ENCODE measurements at places on chromosomes 4 and X.

DNA sequence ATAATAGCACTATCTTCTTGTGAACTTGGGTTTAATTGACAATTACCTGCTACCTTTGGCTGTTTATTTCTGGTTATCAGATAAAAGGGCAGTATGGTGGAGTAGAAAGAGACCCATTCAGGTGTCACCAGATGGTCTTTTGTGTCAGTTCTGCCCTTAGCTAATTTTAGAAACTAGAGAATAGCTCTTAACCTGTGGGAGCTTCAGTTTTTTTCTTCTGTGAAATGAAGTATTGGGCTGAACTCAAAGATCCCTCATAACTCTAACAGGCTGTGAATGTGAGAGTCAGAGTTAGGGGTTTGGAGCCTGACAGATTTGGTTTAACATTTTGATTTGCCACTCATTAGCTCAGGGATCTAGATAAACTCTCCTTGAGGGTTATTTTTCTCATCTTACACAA, 335.2 kb downstream of the PPP1R2C start:
- no peak for DNase-seq

- DNase-seq = no peak
These were observed 177.0 kb upstream of the RASGEF1B start for GRCh38 chr4:81648576-81649275.

GRCh38 chr4:111128327-111128726, 505.4 kb upstream of the PITX2 start:
- no peak for DNase-seq

GRCh38 chrX:29926659-29927058, 288.7 kb upstream of the MAGEB2 start:
- no peak for DNase-seq

DNA sequence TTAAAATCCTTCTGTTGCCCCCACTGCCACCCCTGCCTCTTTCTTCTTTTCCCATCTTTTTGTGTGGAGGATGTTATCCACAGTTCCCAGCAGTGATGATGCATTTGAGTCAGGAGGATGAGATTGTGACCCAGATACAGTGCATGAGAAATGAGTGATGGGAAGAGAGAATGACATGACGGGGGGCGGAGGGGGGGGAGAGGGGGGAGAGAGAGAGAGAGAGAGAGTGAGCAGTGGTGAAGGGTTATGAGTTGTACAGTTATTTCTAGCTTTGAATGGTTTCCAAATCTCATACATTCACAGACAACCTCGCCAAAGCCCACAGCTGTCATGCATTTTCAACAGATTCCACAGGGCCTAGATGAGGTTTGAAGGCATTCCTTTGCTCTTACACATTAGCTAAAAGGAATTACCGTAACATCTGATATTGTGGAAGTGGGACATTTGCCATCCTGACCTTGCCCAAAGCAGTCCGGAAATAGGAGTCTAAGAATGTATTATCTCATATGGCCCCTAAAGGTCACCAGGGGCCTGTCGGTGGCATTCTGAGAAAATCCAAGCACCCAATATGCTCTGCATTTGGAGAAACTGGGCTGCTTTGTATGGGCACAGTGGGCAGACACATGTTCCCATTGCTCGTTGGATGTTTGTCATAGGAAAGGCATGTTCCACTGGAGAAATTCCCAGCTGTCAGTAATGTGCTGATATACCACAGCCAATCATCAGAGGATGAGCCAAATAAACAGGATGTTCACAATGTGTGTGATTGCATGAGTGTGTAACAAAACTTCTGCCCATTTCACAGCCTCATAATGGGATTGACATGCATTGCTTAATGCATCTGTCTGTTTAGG, 435.8 kb downstream of the SPRY1 start:
- no peak for DNase-seq

DNA sequence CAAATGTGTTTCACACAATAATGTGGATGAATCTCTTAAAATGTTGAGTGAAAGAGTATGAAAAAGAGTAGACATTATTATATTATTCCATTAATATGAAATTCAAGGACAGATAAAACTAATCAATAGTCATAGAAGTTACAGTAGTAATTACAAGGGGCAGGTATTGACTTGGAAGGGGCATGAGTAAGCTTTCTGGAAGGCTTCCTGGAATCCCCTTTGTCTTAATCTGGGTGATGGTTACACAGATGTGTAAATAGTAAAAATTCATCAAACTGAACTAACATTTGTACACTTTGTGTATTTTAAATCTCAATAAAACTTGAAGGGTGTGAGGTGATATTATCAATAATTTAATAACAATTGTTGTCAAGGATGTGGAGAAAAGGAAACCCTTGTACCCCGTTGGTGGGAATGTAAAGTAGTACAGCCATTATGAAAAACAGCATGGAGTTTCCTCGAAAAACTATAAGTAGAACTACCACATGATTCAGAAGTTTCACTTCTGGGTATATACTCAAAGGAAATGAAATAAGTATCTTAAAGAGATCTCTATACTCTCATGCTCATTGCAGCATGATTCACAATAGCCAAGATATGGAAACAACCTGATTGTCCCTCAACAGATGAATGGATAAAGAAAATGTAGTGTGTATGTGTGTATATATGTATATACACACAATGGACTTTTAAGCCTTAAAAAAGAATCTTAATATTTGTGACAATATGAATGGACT, 96.9 kb upstream of the MID1IP1 start:
- no peak for DNase-seq

GRCh38 chr4:28776004-28776403, 1915.4 kb downstream of the STIM2 start:
- DNase-seq = no peak

DNA sequence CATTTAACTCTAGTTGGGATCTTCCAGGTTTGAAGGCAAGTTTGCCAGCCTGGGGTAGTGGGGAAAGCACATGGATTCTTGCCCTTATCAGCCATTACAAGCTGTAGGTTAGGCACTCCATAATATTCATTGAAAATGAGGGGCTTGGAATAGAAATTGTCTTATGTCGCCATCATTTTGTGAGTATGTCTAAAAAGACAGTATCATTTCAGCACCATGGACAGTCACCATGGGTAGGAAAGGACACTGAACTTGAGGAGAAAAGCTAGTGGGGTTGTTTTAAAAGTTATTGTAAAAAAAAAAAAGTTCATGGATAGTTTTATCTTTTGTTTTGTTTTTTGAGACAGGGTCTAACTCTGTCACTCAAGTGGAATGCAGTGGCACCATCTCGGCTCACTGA, 356.1 kb downstream of the HNRNPD start:
- peak; percentile 4 for DNase-seq

DNA sequence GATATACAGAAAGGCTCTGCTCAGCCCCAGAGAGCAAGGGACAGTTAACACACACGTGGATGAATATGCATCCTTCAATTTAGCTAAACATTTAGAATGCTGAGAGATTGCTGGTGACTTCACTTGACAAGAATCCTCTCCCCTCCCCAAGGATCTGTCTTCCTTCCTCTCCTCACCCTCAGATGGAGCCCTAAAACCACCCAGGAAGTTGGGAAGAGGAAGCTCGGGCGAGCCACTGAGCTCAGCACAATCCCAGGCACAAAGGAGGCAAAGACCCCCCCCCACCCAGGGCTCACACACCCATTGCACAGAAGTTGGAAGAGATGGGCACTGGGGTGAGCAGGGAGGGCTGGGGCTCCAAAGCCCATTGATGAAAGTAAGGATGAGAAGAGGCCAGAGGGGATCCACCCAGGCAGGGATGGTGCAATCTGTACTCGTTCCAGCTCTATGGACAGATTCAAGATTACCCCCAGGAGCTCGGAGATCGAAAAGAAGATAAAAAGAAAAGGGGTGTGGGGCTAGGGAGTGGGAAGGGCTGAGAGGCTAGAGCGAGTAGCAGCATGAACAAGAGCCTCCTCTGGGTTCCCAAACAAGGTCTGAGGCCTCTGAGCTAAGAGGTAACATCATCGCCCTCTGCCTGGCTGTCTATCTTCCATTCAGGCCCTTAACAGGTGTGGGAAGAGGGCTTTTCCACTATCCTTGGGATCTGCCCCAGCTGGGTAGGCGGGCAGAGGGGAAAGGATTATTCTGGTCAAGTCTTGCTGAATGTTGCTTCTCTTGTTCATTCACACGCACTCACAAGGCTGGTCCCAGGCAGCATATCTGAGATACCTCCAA, 1.2 kb downstream of the TFE3 start:
- DNase-seq = no peak

DNA sequence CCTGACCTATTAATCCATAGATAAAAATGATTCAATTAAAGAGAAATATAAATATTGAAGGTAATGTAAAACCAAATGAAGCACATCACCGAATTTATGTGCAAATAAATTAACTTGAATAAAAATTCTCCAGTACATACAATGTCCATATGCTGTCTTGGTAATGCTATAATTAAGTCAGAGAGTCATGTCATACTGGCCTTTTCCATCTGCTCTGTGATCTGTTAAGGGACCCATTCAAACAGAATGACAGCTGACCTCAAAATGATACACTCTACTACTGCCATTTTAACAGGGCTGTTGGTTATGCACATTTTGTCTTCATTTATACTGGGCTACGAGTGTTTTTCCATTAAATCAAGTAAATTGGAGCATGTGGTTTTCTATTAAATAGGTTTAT, 99.3 kb downstream of the TEX13A start:
- DNase-seq = no peak
